Nephron progenitor cell (in vitro differentiated cells): ENCODE measurements at places on chromosomes 7 and 10.

- DNase-seq = no peak
Measured at GRCh38 chr7:133983685-133984419, 143.3 kb upstream of the LRGUK start.

GRCh38 chr10:119070395-119071165 is 10.0 kb downstream of the EIF3A start:
- no peak for DNase-seq

GRCh38 chr7:22016507-22016906 is 70.8 kb upstream of the CDCA7L start:
- no peak for DNase-seq

- no peak for DNase-seq
Measured at GRCh38 chr10:115761166-115761565, 511.8 kb downstream of the GFRA1 start.

GRCh38 chr7:8064828-8065227 is 96.2 kb downstream of the GLCCI1 start:
- DNase-seq = no peak

- DNase-seq = peak; percentile 96
Measured at GRCh38 chr7:56051339-56052191, at the start of the genes CCT6A and PSPH. Gene CCT6A, plus strand, starts transcription at chr7:56051765. Its CDS starts 84 bp downstream, at chr7:56051849. Gene PSPH, minus strand, starts transcription at chr7:56051444. Its CDS starts 30,232 bp downstream, at chr7:56021212.

DNA sequence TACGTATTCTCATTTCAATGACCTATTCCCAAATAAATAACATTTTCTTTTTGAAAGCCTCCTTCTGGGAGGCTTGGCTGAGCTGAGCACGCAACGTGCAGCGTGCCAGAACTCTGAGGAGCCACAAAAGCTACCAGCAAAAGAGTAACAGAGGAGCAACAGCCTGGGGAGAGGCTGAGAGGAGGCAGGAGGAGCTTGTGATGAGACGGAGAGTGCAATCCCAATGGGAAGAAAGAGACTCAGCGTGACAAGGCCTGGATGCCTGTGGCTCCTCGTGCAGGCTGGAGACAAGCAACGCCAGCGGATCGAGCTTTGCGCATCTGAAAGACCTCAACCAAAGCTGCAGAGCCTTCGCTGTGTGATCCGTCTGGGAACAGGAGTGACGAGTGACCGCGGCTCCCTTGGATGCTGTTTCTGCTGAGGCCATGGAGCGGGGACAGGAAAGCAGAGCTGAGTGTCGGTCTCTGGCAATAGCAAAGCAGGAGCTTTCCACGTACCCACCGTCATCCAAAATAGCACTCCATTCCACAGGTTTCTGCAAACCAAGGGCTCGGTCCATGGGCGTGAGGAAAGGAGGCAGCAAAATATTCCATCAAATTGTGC is 171.7 kb upstream of the PFKP start:
- DNase-seq = no peak

DNA sequence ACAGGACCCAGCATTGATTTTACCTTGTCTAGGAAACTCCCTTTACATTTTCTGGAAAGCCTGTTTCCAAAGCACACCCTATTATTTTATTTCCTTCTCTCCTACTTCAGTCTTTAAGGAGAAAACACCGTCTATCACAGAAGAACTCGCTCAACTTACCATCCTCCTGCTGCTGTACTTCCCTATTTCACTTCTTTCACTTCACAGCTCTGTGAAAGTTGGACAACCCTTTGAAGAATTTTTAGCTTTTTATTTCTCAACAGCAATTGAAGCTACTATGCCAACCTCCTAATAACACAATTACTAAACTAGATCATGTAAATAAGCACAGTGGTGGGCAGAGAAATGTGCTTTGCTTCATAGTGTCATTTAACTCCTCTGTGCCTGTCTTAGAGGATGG is 166.5 kb downstream of the TFEC start:
- no peak for DNase-seq

- no peak for DNase-seq
Measured at GRCh38 chr10:34889004-34889869, 74.1 kb upstream of the PARD3 start.

DNA sequence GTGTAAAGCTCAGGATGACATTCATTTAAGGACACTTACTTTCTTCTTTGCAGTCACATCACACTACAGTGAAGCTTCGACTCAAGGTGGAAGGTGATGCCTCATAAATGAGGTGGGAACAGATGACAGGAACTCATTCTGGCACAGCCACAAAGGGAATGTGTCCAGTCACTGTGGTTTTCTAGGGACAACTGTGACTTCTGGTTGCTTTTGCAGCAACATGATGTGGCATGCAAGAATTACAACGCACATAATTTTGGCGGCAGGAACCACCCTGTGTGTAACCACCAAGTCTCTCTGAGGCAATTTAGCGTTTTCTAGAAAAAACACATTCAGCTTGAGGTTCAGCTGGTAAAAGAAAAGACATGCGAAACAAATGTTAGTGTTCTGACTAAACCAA is 32.0 kb upstream of the FERD3L start:
- DNase-seq = no peak

GRCh38 chr10:131131726-131132591 is 179.6 kb downstream of the TCERG1L start:
- DNase-seq = no peak

DNA sequence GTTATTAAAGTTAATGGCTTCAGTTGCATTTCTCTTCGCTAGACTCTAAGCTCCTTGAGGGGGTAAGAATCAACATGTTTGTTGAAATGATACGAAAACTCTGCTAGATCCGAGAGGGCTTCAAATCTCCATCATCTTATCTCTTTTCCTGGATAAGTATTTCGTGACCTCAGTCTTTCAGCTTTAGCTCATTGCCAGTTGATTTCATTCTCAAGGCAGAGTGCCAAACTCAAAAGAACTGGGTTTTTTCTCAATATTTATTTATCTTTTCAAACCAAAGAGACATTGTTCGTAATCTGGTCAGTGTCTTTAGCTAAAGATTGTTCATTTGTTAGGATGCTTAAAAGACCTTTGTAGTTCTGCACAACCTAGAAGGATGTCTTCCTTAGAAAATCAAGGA is 108.9 kb downstream of the ARID5B start:
- no peak for DNase-seq

GRCh38 chr10:2401459-2401858 is 664.1 kb upstream of the ADARB2 start:
- DNase-seq = no peak

GRCh38 chr10:29878492-29878891 is 180.9 kb downstream of the JCAD start:
- DNase-seq = no peak

GRCh38 chr7:117997862-117998825 is 124.9 kb upstream of the CTTNBP2 start:
- no peak for DNase-seq

GRCh38 chr10:57818522-57818921 is 449.2 kb downstream of the IPMK start:
- no peak for DNase-seq

GRCh38 chr10:8951440-8952089 is 897.1 kb downstream of the GATA3 start:
- DNase-seq = no peak

DNA sequence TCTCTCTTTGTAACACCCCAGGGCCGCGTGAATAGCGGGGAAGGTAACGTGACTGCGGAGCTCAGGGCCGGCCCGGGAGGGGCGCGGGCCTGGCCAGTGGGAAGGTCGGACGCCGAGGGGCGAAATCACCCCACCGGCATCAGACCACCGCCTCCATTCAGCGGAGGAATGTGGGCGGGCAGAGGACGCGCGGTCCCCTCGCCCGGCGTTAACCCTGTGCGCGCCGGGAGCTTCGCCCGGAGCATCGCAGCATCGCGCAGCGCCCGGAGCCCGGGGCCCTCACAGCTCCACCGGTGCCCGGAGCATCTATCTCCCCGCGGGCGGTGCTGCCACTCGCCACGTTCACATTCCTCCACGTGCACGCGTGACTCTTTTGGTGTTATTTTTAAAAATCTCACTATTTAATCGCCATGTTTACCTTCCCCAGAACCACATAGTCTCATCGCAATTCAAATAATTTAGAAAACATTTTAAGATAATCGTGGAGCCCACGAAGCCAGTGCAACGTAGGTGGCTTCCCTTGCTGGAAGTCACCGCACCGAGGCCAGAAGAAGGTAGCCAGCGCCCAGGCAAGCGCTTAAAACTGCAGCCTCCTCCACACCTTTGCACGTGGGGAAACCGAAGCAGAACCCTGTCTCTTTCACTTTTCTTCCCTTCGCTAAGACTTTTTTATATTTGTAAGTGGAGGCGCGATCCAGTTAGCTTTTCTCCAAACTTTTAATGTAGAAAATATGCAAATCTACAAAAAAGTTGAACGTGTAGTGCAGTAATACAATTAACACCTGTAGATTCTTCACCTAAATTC is 21.8 kb downstream of the FGFBP3 start:
- DNase-seq = peak; percentile 87

DNA sequence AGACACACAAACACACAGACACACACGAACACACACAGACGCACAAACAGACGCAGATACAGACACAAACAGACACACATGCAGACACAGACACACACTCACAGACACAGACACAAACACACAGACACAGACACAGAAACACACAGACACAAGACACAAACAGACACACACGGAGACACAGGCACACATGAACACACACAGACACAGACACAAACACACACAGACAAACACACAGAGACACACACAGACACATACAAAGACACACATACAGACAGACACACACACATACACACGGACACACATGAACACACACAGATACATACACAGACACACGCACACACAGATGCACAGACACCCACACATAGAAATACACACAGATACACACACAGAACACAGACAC is 434.9 kb downstream of the DNAJB6 start:
- no peak for DNase-seq

GRCh38 chr7:1948887-1949680 is 279.0 kb downstream of the ELFN1 start:
- DNase-seq = no peak

DNA sequence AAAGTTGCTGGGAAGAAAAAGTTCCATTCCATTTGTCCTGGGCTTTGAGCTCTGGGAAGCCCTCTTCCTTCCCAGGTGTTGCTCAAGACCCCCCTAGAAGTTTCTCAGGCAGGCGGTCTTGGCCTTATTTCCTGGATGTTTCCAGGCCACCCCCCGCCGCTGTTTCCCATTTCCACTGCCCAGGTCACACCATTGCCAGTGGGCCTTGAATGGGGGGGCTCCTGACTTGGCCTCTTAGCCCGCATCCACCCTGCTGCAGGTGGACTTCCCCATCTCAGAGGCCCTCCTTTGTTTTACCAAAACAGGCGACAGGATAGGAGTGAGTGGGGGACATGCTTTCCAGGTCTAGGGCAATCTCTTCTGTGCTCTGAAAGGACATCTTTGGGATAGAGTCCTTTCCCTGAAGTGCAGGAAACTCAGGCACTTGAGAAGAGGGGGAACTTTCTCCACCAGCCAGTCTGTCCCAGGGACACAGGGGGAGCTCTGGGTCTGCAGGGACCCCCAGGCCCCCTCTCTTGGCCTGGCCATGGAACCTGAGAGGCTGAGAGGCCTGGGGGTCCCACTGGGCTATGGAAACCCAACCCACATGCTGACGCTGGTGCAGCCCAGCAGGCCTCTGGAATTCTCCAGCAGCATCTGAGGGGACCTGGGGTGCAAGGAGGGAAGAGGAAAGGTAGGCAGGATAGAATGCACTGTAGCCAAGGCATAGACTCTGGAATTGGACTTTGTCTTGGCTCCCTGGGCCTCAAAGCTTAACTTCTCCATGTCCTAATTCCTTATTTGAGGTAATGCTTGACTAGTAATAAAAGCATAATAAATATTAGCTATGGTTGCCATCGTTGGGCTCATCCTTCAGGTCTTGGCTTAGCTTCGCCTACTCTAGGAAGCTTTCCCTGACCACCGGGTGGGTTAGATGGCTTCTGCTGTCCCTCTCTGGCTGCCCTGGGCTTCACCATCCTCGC is 17.6 kb downstream of the NEURL1 start:
- DNase-seq = no peak

DNA sequence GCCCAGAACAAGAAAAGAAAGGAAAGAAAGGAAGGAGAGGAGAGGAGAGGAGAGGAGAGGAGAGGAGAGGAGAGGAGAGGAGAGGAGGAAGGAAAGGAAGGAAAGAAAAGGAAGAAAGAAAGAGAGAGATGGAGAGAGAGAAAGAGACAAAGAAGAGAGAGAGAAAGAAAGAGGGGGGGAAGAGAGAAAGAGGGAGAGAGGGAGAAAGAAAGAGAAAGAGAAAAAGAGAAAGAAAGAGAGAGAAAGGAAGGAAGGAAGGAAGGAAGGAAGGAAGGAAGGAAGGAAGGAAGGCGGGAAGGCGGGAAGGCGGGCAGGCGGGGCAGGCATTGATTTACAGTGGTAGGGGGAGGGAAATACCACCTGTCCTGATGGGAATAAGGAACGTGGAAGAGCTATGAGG is 92.7 kb downstream of the DNAJC1 start:
- DNase-seq = no peak

- no peak for DNase-seq
Measured at GRCh38 chr10:5616836-5617235, 49.6 kb downstream of the ASB13 start.

GRCh38 chr10:132192991-132193665 is 6.4 kb downstream of the DPYSL4 start:
- DNase-seq = no peak

DNA sequence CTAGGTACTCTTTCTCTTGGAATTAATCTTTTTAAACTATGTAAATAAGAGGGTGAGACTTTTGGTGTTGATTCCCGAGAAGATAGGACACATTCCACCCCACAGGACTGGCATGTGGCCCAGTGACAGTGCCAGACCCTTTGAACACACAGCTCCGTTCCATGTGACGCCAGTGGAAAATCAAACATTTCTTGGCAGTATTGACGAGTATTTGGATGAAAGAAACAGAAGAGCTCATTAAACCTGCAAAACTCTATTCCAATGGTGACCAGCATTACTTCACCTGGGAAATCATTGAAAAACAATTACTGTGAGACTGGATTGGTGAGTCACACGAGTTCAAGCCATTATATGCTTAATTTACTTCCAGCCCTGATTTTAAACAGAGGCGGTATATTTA is 25.8 kb downstream of the AKR1E2 start:
- DNase-seq = no peak

DNA sequence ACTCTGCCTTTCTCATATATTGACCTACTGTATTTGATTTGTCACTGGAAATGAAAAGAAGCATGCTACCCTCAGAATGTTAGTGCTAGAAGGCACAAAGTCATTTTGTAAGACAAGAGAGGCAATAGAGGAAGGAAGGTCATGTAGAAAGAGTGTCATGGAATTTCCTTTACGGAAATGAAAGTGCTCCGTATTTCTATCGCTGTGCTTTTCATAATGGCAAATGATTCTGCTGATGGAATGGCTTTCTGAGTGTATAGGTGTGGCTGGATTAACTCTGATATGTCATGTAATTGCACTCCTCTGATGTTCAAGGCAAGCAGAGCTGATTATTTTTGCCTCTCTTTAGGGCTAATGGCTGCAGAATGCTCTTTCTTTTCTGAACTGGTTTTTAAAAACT is 15.5 kb upstream of the STEAP4 start:
- no peak for DNase-seq

DNA sequence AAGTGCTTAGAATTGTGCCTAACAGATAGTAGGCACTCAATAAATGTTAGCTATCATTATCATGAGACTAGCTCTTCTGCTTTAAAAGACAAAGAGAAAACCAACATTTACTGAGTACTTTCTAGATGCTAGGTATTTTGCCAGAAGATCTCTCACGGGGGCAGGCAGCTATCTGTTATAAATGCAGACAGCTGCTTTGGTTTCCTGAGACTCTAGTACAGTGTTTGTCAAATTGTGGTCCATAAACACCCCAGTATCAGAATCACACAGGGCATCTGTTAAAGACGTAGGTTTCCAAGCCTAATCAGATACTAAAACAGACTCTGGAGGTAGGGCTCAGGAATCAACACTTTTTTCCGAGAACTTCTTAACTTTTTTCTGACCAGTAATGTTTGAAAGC is 13.9 kb downstream of the FAM133B start:
- no peak for DNase-seq
